ENCODE measurements at places on chromosomes 13 and 19.

GRCh38 chr19:371501-372168 is 27.0 kb upstream of the MIER2 start:
- DNase-seq, result no peak

DNA sequence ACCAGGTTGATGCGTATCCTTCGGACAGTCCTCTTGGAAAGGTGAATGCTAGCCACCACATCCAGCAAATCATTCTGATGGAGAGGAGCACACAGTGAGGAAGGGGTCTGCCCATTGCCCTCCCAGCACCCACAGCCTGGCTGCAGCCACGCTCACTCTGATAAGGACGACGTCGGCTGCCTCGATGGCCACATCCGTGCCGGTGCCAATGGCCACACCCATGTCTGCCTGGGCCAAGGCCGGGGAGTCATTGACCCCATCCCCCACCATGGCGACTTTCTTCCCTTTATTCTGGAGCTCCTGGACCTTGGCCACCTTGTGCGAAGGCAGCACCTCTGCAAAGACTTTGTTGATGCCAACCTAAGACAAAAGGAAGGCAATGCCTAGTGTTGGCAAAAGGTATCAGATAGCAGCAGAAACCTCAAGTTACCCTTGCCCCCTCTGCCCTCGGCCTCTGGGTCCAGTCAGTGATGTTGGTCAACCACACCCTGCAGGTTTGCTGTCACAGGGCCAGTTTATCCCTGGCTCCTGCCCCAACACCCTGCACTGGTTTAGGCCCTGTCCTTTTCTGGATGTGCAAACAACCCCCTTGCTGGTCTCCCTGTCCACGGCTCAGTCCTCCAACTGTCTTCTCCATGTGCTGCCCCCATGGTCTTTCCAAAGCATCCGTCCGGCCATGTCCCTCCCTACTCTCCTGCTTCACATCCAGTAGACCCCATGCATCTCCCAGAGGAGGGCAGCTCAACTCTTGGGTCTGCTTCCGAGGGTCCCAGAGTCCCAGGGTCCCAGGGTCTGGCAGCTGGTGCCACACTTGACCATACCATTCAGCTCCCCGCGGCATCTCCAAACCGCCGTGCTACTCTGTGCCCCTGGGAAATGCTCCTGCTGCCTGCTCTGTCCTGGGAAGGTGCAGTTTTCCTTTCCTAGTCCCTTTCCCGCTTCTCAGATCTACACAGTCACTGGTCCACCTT is 73.6 kb downstream of the ATP7B start:
- no peak for DNase-seq

GRCh38 chr13:19601749-19602725 is 31.4 kb upstream of the MPHOSPH8 start:
- peak; percentile 6 for DNase-seq

GRCh38 chr19:47096100-47096704 is 17.4 kb downstream of the ZC3H4 start:
- DNase-seq, result no peak

DNA sequence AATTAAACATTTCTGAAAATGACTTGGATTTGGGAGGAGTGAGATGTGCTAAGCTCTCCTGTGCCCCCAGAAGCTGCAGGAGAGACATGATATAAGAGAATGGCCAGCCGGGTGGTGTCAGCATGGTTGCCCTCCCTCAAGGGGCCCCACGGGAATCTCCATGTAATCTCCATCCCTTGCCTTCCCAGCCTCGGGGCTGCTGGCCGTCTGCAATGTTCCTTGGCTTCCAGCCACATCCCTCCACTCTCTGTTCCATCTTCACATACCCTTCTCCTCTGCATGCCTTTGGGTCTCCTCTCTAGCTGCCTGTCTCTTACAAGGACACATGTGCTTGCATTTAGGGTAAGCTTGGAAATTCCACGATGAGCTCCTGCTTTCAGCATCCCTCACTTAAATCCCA is 172.0 kb downstream of the TSHZ3 start:
- no peak for DNase-seq

DNA sequence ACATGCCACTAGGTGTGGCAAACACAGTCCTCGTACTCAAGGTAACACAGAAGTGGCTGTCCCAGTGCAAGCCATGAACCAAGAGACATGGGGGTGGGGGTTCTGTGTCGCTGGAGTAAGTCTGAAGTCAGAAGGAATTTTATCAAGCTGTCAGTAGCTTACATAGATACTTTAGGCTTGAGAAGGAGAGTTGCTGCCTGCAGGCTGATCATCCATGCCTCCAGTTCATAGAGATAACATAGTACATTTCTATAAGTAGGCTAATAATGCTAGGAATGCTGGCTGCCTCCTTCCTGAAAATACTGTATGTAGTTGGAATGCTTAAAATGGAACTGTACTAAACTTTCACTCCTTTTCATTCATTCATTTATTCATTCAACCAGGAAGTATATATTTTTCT is 70.1 kb downstream of the CAB39L start:
- DNase-seq, result no peak

GRCh38 chr19:1279782-1280341 is 4.5 kb downstream of the FAM174C start:
- DNase-seq, result peak; percentile 54

DNA sequence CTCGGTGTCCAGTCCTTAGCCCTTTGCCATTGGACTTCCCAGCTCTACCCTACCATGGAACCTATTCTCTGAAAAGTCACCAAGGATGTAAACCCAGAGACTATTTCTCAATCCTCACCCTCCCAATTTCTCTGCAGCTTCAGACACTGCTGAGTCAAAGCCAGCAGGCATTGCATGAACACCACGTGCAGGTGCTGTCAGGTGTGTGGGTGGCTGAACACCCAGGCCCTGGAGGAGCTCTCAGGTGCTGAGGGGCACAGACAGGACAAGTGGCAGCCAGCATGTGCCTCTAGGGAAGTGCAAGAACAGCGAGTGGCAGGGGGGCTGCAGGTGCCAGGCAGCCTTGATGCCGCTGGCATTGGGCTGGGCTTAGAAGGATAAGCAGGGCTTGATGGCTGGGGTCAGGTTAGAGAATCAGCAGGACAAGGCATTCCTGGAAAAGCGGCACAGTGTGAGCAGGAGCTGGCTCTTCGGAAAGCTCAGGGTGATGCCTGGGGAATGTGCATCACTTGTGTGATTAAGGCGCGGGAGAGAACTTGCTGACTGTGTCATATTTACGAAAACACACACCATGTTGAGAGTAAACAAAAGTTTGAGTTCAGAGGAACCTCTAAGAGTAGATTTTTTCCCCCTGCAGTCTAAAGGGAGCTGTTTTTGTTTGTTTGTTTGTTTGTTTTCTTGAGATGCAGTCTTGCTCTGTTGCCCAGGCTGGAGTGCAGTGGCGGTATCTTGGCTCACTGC is 83.8 kb downstream of the LNX2 start:
- DNase-seq, result no peak

- DNase-seq, result no peak
Measured at GRCh38 chr13:24244802-24245201, 64.6 kb upstream of the C1QTNF9 start.

DNA sequence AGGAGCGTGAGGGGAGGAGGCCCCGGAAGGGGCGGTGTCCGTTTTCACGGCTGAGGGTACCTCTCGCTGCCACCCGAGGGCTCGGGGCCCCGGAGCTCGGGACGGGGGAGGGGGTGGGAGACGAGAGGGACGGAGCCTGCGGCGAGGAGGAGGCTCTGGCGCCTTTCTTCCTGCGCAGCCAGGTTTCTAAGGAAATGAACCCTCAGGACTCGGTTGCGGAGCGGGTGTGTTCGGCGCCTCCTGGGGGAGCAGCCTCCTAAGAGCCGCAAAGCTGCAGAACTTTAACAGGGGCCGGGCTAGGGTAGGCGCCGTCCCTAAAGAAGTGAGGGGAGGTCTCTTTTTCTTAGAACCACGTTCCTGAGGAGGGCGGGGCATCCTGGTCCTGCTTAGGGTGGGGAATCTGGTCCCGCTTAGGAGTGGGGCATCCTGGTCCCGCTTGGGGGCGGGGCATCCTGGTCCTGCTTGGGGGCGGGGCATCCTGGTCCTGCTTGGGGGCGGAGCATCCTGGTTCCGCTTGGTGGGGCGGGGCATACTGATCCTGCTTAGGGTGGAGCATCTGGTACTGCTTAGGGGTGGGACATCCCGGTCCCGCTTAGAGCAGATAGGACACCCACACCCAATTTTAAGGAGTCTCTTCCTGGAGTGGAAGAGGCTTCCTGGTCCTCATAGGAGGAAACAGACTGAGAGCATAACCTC is 6.2 kb downstream of the SYT5 start:
- DNase-seq, result no peak

DNA sequence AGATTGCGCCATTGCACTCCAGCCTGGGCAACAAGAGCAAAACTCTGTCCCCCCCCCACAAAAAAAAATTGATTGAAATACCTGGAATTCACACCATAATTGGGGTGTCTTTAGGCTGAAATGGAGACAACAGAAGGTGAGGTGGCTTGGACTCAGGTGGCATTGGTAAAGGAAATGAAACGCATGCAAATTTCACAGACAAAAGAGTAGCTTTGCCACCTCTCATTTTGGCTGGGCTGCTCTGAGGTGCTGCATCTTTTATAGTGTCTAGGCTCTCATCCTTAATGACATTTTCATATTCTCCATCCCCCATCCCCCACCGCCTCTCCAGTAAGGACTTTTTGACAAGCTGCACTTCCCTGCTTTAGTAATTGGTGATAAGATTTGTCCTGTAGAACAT is 6.9 kb downstream of the UBE2L5 start:
- no peak for DNase-seq

GRCh38 chr19:42512743-42513304 is 15.5 kb downstream of the CEACAM1 start:
- DNase-seq, result no peak

DNA sequence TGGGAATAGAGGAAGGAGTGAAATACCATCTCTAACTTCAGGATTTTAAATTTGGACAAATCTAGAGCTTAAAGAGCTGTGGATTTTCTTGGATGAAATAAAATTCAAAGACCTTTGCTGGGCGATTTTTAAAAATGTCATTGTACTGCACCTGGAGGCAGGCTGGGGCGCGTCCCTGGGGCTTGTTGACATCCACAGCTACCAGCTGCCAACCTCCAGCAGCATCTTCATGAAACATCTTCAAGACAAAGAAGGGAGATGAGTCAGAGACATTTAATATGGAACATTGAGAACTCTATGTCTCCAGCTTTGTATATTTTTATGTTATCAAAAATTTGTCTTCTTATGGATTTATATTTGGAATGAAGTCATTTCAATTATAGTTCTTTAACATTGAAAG is 132.5 kb downstream of the NALCN start:
- DNase-seq, result no peak

GRCh38 chr19:46862974-46863632 is 2.3 kb downstream of the ARHGAP35 start:
- DNase-seq, result no peak

DNA sequence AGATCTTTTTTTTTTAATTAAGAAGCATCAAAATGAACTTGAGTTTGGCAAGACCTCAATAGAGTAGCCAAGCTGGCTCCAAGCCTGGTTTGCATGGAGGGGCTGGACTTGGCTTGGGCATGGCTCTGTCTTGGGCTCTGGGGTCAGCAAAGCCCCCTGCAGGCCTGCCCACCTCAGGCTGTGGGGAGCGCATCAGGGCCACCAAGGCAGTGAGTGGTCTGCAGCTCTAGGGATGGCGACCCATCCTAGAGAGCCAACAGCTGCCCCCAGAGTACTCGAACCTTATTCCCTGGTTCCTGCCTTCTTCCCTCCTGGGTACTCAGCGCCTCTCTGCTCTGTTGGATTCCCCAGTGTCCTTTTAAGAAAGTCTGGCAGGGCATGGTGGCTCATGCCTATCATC is 5.4 kb upstream of the CHST8 start:
- DNase-seq, result no peak

DNA sequence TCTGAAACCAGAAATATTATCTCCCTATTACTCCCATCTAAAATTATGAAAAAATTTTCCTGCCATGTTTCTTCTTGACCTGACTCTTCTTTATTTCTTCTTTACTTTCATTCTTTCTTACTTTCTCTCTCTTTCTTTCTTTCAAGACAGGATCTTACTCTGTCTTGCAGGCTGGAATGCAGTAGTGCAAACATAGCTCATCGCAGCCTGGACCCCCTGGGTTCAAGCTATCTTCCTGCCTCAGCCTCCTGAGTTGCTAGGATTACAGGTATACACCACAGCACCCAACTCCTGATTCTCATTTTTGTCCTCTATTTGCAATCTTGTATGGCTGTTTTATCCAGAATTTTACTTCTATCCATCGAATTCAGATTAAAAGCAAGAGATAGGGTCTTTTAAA is 631.1 kb downstream of the TBC1D4 start:
- no peak for DNase-seq

- DNase-seq, result no peak
Measured at GRCh38 chr13:114019367-114019766, 45.5 kb upstream of the C13orf46 start.

DNA sequence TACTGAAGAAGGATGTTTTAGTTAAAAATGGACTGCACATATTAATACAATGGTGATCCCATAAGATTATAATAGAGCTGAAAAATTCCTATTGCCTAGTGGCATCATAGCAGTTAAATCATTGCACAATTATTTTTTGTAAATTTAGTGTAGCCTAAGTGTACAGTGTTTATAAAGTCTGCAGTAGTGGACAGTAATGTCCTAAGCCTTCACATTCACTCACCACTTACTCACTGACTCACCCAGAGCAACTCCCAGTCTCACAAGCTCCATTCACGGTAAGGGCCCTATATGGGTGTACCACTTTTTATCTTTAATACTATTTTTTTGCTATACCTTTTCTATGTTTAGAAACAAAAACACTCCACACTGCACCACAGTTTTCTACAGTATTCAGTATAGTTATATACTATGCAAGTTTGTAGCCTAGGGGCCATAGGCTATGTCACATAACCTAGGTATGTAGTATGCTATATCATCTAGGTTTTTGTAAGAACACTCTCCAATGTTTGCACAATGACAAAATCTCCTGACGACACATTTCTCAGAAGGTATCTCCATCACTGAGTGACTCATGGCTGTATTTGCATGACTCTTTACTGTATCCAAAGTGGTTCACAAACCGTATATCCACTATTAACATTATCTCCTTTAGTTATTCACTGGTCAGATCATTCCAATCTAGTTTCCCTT is 536.0 kb downstream of the KLF12 start:
- no peak for DNase-seq

- DNase-seq, result no peak
Measured at GRCh38 chr13:32905864-32906180, 110.4 kb upstream of the KL start.
